ENCODE measurements at places on chromosomes 3 and 15. TPM values are rescaled to one million over a fixed set of nuclear protein-coding genes. Genes with fewer than 3 reads are reported as not detected.

HGD gene
- 6.7 TPM for total RNA-seq

PLXNA1 gene
- 6.1 TPM for total RNA-seq

ITIH4 gene
- 10.9 TPM for total RNA-seq

MME gene
- total RNA-seq: 1.7 TPM

MRPL46 gene
- total RNA-seq: 8.7 TPM

CTXN2 gene
- total RNA-seq: not detected

CCDC54 gene
- total RNA-seq: not detected

FBXL22 gene
- 0.52 TPM for total RNA-seq

SCAANT1 gene
- total RNA-seq: not detected

COL7A1 gene
- total RNA-seq: 0.10 TPM

RAB27A gene
- total RNA-seq: 16.5 TPM

GOLGA6L7 gene
- total RNA-seq: not detected

THOC7 gene
- total RNA-seq: 29.1 TPM

EIF4E3 gene
- total RNA-seq: 21.1 TPM

EPHB3 gene
- total RNA-seq: 1.6 TPM

CLDND1 gene
- 187 TPM for total RNA-seq

CYP19A1 gene
- 0.31 TPM for total RNA-seq

PSTPIP1 gene
- total RNA-seq: 55.7 TPM

CTXND1 gene
- total RNA-seq: not detected

STRA6 gene
- total RNA-seq: not detected

THAP10 gene
- total RNA-seq: 0.10 TPM

KIF7 gene
- 0.21 TPM for total RNA-seq

NRROS gene
- 43.4 TPM for total RNA-seq

MEGF11 gene
- total RNA-seq: not detected

AGBL1 gene
- total RNA-seq: under 0.01 TPM

ZIC4 gene
- total RNA-seq: not detected

ANKRD63 gene
- total RNA-seq: not detected

DAPK2 gene
- 2.2 TPM for total RNA-seq

HTR3E gene
- not detected for total RNA-seq

BBX gene
- 126 TPM for total RNA-seq

KCNAB1 gene
- not detected for total RNA-seq

RNF111 gene
- 32.0 TPM for total RNA-seq

Data from mononuclear cell (primary cell).